ENCODE measurements at places on chromosomes 12 and 14.

DNA sequence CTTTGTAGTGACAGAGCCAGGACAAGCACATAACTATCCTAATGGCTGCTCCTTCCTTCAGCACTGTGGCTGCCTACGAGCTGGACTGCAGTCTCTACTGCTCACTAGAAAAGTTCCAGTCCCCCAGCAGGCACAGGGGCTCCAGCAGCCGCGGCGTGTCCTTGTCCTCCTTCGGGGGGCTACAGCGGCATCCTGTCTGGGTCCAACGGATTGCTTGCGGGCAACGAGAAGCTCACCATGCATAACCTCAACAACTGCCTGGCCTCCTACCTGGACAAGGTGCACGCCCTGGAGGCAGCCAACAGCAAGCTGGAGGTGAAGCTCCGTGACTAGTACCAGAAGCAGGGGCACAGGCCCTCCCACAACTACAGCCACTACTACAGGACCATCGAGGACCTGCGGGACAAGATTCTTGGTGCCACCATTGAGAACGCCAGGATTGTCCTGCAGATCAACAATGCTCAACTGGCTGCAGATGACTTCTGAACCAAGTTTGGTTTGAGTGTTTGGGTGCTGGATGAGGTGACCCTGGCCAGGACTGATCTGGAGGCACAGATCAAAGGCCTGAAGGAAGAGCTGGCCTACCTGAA is 169.4 kb downstream of the NDUFA12 start:
- DNase-seq = no peak

- DNase-seq = peak; percentile 66
Observed at GRCh38 chr14:102777711-102778337, 575 bp downstream of the TRAF3 start.

- DNase-seq = no peak
Observed at GRCh38 chr14:79294499-79294898, 916.8 kb downstream of the DIO2 start.

GRCh38 chr14:103026988-103027387 is 30.4 kb downstream of the CDC42BPB start:
- DNase-seq = no peak

DNA sequence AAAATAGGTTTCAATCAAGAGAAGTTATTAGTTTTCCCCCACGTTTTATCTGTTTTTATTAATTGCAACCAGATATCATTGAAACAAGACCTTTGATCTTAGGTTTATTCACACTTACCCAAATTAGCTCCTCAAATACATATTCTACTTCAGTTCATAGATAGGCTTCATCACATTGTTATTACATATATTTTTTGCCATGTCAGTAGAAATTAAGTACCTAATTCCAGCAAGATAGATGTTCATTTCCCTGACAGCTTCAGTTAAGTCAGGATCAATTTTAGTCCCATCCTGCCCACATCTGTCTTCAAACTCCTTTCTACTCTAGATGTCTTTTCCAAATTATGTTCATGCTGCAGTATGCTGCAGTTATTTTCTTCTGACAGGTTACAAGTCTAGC is 388.8 kb downstream of the TMTC2 start:
- DNase-seq = no peak

GRCh38 chr14:75315144-75315543 is 36.5 kb downstream of the FOS start:
- DNase-seq = peak; percentile 8

- no peak for DNase-seq
Observed at GRCh38 chr12:47097276-47097896, 17.6 kb upstream of the AMIGO2 start.

GRCh38 chr14:41280745-41281144 is 325.9 kb upstream of the LRFN5 start:
- DNase-seq = no peak

DNA sequence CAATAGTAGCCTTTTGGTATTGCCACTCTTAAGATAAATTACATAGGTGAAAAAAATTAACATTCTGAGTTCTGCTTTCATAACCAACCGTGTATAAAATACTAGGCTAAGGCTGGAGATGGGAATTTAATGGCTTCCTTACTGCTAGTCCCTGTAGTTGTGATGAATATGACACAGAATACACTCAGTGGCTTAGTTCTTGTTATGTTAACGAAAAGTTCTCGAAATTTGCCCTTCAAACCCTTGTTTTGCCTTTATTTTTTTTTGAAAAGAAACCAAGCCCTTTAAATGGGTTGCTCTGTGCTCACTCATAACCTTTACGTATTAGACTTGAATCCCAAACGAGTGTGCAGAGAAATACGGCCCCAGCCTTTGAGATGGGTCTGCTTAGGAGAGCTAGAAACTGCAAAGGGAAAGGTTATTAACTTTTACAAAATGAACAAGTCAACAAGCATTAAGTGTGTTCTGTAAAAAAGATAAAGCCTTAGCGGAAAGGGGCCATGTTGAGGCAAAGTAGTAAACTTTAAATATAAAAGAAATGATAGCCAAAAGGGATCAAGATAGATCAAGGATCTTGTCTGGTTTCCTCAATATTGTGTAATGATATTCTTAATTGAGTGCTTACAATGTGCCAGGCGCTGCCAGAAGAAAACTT is 1.7 kb downstream of the NUDT4 start:
- no peak for DNase-seq

DNA sequence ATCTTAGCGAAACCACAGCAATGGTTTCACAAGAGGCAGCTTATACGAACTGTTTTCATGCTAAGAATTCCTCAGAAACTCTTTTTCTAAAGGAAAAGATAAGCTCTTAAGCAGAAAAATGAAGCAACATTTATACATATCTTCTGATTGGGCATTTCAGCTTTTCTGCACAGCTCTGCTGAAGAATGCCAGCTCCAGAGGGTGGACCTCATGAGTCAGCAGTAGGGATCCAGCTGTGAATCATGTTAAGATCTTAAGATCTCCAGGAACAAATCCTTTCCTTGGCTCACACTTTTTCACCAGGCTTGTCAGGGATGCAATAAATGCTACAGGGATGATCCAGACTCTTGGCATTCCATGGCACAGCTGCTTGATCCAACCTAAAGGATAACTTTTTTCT is 477.1 kb upstream of the CCDC196 start:
- peak; percentile 53 for DNase-seq

DNA sequence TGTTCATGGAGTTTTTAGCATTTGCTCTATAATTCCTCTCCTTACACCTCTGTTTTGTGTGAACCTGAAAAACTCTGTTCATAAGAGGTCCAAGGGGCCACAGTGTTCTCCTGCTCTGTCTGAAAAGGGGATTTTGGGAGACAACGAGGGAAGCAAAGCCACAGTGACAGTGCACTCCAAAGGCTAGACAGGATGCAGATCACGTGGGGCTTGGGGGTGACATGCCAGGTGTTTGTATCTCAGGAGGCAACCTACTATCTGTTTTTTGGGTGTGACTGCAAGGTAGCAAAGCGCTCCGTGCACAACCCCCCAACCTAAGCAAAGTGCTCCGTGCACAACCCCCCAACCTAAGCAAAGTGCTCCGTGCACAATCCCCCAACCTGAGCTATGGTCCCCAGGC is 5.1 kb upstream of the CHD4 start:
- DNase-seq = no peak

- DNase-seq = no peak
Observed at GRCh38 chr12:115785548-115785947, 491.9 kb downstream of the MED13L start.

DNA sequence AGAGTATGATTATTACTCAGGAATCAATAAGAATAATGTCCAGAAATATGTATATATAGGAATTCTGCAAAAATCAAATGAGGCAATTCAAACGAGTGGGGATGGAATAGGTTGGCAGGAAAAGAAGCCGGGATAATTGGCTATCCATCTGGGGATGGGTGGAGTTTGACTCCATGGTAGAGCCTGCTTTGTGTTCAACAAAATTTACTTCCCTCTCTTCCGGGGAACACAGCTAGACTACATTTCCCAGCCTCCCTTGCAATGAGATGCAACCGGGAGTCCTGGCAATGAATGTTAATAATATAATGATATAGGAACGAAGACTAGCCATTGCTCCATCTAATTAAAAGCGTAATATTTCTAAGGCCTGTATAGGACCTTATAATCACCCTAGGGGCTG is 146.6 kb downstream of the EFCAB11 start:
- DNase-seq = no peak

- DNase-seq = peak; percentile 72
Observed at GRCh38 chr12:113136128-113136989, 798 bp upstream of the RASAL1 start.

DNA sequence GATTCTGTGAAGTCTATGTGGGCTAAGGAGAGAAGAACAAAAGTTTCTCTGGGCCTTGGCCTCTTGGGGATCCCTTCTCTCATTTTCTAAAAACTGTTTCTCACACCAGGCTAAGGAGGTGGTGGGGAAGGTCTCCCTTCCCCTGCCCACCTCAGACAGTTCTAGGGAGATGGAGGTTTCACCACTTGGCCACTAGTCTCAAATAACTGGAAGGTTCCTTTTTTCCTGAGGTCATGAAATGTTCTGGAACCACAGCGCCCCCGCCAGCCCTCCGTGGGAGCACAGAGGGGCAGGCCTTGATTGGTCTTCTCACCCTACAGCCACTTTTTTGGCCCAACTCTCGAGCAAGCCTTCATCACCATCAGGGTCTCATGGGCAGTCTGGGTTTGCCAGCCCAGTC is 12.6 kb downstream of the C12orf43 start:
- peak; percentile 42 for DNase-seq

All from suppressor macrophage treated with lipopolysaccharide for 1 hour (primary cell).